ENCODE measurements at places on chromosomes 5 and 9. TPM values are rescaled to one million over a fixed set of nuclear protein-coding genes. Genes with fewer than 3 reads are reported as not detected.

DNA sequence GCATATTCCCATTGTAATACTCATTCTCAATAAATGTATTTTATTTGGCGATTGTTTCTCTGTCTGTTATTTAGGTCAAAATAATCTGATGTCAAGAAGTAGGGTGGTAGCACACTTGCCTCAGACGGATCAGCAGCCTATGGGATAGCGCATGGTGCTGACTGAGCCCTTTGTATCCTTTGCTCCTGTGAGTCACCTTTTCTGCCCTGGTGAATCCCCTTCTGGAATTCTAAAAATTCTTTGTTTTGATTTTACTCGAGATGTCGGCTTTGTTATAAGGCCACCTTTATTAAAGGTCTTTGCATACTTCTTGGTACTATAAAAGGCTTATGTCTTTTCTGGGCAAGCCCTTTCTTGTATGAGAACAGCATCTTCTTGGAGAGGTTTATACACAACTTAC, 1187.8 kb downstream of the CDH9 start:
- no peak for DNase-seq

- DNase-seq, result no peak
Measured at GRCh38 chr5:91302305-91302704, 80.8 kb downstream of the ARRDC3 start.

- no peak for DNase-seq
Measured at GRCh38 chr5:22593592-22593991, 259.6 kb downstream of the CDH12 start.

Gene AK8
- 6.3 TPM for total RNA-seq

- DNase-seq, result no peak
Measured at GRCh38 chr9:95036676-95037075, 280.8 kb downstream of the FANCC start.

GRCh38 chr5:107539726-107540330, 130.9 kb downstream of the EFNA5 start:
- no peak for DNase-seq

Gene MYMK
- total RNA-seq, result not detected

Gene CSNK1A1
- total RNA-seq, result 221 TPM

Gene BHMT
- total RNA-seq, result 30.7 TPM

DNA sequence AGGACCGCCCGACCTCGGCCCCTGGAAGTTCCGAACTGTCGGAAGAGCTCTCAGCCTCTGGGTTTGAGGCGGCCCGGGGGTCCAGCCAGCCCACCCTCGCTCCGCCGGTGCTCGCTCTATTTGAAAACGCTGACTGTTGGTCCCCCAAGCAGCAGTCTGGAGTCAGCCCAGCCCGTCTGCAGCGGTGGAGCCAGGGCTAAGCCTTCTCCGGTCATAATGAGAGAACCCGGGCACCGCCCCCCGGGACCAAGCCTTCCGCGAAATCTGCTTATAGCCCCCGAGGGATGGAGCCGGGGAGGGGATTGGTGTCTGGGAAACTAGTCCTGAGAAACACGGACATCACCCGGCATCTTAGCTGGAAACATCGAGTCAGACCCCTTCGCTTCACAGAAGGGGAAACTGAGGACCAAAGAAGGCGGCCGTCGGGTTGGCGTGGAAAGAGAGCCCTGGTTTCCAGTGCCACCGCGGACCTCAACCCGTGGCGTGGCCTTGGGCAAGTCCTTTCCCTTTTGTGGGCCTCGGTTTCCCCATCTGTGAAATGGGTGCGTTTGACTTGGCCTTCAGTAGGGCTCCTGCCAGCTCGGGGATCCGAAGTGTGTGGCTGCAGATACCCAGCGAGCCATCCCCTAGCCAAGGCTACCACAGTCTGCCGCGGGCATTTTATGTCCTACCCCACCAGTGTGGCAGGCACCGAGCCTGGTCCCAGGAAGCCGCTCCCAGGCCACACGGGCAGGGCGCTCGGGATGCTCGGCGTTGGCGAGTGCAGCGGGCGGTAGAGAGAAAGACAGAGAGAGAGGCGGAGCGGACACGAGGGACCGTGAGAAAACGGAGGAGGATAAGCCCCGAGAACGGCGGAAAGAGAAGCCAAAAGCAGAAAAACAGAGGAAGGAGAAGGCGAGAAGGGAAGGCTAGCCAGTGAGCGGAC, 857 bp downstream of the ADAM19 start:
- DNase-seq, result peak; percentile 64

Gene SH3RF2
- total RNA-seq, result 4.9 TPM

- peak; percentile 86 for DNase-seq
Measured at GRCh38 chr9:136840877-136841645, 1.2 kb upstream of the AJM1 start.

- peak; percentile 88 for DNase-seq
Measured at GRCh38 chr9:115262477-115262876, 144.5 kb upstream of the TNC start.

DNA sequence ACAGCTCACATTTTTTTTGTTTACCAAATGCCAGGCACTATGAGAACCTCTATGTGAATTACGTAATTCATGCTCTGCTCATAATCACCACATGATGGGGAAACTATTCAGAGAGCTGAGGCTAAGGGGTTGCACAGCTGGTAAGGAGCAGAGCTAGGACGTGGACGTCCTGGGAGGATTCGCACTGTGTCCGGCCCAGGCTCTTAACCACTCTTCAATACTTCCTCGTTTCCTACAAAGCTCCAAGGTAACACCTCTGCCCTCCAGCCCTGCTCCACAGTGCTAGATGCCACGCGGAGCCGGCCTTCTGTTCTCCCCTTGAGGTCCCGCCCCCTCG, 8.7 kb downstream of the PHF19 start:
- DNase-seq, result no peak

Gene GPSM1
- 11.6 TPM for total RNA-seq

DNA sequence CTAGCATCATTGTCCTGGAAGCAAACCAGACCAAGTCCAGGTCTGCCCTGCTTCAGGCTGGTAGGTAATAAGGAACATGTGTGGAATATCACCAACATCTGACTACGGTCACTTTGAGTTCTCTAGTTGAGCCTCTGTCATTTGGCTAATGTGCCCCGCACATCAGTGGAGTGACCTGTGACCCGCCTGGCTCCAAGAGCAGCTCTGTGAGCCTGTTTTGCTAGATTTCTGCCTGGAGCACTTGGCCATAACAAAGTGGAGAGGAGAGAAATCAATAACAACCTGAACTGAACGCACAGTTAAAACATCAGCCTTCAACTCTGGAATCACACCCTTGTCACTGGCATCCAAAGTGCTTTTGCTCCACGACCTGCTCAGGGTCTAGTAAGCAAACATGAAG, 115.7 kb downstream of the PPP2R2B start:
- no peak for DNase-seq
